ENCODE measurements at places on chromosomes 13 and 19.

DNA sequence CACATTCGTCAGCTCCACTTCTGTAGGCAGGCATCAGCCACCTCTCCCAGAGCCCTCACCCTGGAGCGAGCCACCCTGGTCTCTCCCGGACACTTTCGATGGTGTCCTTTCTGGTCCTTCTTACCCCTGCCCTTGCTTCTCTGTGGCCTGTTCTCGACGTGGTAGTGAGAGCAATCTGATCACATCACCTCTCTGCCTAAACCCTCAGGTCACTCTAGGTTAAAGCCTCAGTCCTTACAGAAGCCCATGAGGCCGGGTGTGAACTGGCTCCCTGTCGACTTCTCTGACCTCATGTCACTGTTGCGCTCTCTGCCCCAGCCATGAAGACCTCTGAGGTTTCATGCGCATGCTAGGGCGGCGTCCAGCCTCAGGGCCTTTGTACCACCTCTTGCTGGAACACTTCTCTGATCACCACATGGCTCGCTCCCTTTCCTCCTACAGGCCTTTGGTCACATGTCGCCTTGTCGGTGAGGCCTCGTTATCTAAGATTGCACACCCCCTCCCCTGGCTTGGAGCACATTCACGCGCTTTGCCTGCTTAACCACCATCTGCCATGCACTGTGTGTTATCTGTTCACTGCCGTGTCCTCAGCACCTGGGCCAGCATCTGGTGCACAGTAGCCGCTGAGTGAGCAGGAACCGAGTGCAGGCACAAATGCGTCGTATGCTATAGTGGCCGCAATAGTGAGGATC lies 101.5 kb downstream of the DPF1 start:
- no peak for DNase-seq

GRCh38 chr13:95707442-95708390 lies 30.8 kb downstream of the DNAJC3 start:
- DNase-seq, result no peak

DNA sequence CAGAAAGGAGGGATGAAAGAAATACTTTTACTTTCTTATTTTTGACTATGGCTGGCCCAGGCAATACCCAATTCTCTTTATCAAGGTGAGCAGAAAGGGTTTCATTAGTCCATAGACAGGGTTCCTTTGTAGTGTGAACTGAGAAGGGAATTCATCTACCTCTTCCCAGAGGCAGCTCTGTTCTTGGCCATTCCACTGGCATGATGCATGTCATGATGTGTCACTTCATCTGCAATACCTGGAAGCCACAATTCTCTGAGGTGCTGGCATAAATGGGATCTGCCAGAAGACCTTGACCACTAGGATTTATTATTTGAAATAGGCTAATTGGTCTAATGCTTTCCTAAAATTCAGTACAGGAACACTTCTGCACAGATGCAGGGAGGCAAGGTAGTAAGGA lies 542.8 kb downstream of the RFC3 start:
- no peak for DNase-seq

DNA sequence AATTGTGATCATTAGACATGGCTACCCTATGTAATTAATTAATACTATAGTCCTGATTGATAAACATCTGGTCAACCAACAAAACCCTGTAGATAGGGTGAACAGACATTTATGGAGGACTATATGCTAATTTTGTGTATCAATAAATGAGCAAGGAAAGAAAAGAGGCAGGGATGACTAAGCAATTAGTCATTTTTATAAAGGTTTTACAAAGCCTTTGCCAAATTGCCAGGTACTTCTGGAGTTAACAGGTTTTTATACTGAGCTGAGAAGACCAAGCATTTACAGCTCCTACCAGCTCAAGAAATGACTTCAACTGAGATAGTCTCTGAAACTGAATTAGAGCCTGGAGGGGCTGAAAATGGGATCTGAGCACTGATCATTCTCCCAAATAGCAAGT lies 186.8 kb upstream of the PRR20A start:
- DNase-seq, result no peak

- no peak for DNase-seq
These were observed 161.6 kb downstream of the ZIC5 start for GRCh38 chr13:99809926-99810325.

GRCh38 chr19:38070573-38070972 lies 153.4 kb downstream of the DPF1 start:
- DNase-seq, result peak; percentile 56

GRCh38 chr13:97967948-97968347 lies 14.5 kb downstream of the IPO5 start:
- DNase-seq, result no peak

GRCh38 chr19:58560921-58561320 lies 2.5 kb upstream of the UBE2M start:
- DNase-seq, result no peak

GRCh38 chr13:32986552-32986951 lies 29.7 kb upstream of the KL start:
- DNase-seq, result no peak

DNA sequence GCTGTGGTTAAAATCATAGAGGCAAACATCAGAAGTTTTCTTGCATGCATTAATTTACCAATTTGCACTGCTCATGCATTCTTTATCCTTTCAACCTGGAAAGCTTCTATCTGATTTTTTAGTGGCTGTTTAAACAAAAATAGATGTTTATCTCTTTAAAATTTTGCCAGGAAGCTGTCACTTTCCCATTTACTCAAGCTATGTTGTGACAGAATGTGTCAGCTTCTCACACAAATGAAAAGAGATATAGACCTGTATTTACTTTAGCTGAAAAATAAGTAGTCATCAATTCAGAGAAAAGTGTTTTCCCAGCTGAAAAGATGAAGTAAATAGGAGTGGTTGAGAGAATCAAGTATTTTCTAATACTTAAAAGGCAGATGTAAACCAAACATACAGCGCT lies 872.8 kb downstream of the DACH1 start:
- no peak for DNase-seq

Measured in AG10803 (cell line).